ENCODE measurements at places on chromosomes 16 and 17.

DNA sequence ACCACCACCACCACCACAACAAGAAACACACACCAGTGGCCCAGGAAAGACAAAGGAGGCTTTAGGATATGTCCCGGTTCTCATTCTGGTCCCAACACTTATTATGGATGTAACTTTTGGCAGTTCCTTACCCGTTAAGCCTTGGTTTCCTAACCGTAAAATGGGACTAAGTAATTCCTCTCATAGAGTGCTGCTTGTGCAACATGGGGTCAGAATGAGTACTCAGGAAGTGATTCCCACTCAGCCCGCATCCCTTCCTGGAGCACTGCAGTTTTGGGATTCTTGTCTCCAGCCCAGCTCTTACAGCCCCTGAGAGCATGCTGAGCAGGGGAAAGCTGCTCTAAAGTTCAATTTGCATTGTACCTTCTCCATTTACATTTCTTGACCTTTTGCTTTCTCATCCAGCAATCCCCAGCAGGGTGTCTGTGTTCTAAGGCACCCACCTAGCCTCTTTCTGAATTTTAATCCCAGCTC is 262.6 kb downstream of the PRKCA start:
- DNase-seq, result no peak

- no peak for DNase-seq
These were observed 31.4 kb downstream of the CACNA1H start for GRCh38 chr16:1184156-1184868.

DNA sequence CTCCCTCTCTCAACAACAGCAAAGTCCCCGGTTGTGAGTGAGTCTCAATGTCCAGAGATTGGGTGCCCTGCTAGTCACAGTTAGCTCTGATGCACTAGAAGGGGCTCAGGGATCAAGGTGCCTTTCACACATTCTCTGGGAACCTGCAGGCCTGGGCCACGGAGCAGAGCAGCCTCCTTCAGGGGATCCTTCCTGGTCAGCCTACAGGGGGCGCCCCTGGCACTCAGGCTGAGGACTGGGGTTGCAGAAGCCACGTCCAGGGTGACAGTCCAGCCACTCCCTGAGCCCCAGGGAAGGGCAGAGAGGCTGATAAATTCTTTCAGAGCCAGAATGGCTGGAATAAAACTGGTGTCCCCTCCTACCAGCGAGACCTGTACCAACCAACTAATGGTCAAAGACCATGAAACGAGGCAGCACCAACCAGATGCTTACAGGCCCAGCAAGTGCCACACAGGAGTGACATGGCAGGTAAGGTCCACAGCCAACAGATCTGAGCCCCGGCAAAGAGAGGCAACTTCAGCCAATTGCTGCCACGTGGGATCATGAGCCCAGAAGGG is 43.5 kb downstream of the ST3GAL2 start:
- DNase-seq, result no peak

GRCh38 chr17:32516450-32516849 is 29.7 kb downstream of the CDK5R1 start:
- DNase-seq, result no peak

- DNase-seq, result no peak
These were observed 10.4 kb upstream of the WFDC1 start for GRCh38 chr16:84284154-84284722.

- DNase-seq, result no peak
These were observed 21.2 kb upstream of the HAPSTR1 start for GRCh38 chr16:9070254-9070653.

- DNase-seq, result no peak
These were observed 7.3 kb downstream of the FLCN start for GRCh38 chr17:17229416-17230384.

DNA sequence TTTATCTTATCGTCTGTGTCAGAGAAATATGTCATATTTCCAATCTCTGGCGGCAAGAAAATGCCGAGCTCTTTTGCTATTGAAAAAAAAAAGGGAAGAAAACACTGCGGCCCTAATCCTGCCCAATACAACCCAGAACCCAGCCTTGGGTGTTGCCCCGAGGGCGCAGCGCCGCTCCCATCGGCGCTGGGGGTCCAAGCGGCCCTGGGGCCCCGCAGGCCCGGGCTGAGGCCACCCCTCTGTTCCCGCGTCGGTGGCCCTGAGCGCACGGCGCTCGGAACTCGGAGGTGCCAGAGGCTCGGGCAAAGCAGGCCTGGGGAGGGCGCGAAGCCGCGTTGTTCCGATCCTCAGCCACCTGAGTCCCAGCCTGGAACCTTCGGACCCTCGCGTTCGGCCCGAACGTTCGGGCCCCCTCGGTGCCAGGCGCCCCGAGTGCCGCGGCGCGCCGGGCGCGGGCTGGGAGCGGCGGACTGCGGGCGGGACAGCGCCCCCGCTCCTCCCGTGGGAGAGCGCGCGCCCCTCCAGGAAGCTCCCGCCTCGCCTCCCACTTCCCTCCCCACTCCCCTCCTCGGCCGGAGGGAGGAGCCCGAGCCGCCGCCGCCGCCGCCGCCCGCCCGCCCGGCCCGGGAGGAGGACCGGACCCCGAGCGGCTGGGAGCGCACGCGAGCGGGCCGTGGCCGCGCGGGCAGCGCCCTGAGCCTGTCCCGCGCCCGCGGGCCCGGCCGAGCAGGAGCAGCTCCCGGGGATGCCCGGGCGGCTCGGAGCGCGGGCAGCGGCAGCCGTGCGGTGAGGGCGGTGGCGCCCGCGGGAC is at the start of gene CPNE2:
TSS of gene CPNE2 (plus strand) at position 609 of the 811 bp plus-strand sequence. CDS start 18,160 bp downstream, outside the sequence.
- no peak for DNase-seq
